ENCODE measurements at places on chromosomes 13 and 19.
A peak's percentile ranks its signal among the peaks of the same experiment; 100 is the strongest.

DNA sequence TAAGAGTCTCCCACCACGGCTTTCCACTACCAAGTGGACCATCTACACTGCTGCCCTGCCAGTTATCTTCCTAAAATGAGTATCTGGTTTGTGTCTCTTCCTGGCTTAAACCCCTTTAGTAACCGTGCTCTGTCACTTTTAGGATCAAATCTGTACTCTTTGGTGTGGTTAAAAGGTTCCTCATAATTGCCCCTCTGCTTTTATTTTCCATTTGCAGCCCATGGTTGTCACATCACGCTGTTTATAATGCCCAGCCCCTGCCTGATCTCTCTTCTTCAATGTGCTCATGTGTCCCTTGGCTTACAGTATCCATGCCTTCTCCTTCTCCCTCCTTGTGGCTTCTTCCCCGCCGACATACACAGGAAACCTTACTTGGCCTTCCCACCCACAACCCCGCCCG lies 100.1 kb downstream of the DGKH start:
- DNase-seq = no peak

DNA sequence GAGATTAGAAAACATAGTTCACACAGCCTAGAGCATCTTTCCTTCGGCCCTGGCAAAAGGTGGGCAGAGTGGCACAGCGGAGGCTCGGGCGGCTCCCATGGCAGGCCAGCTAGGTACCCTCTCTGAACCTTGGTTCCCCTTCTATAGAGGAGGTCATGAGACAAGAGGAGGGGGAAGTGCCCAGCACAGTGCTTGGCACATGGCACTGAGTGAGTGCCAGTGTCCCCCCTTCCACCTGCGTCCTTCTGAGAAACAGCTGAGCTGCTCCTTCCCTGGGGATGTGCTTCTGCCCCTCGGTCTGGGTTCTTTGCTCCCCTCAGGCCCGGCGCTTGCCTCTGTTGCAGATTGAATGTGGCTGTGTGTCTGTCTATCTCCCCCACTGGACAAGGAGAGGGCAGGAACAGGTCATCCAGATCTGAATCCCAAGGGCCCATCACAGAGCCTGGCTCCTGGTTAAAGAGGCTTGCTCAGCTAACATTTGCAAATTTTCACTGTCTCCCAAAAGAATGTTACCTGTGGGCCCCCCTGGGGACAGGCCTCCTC lies 165.6 kb downstream of the USP12 start:
- no peak for DNase-seq

- peak; percentile 75 for DNase-seq
Observed at GRCh38 chr19:52993342-52994178, 20.2 kb upstream of the ERVV-1 start.

GRCh38 chr19:12953799-12954611 lies 3.0 kb downstream of the GADD45GIP1 start:
- peak; percentile 31 for DNase-seq

GRCh38 chr19:29897466-29897865 lies 44.6 kb upstream of the URI1 start:
- DNase-seq = no peak

- no peak for DNase-seq
Observed at GRCh38 chr13:44848920-44849676, 140.2 kb downstream of the NUFIP1 start.

Data from CD4-positive, alpha-beta T cell (primary cell).